ENCODE measurements at places on chromosomes 7 and 10. TPM values are rescaled to one million over a fixed set of nuclear protein-coding genes. Genes with fewer than 3 reads are reported as not detected.

DNA sequence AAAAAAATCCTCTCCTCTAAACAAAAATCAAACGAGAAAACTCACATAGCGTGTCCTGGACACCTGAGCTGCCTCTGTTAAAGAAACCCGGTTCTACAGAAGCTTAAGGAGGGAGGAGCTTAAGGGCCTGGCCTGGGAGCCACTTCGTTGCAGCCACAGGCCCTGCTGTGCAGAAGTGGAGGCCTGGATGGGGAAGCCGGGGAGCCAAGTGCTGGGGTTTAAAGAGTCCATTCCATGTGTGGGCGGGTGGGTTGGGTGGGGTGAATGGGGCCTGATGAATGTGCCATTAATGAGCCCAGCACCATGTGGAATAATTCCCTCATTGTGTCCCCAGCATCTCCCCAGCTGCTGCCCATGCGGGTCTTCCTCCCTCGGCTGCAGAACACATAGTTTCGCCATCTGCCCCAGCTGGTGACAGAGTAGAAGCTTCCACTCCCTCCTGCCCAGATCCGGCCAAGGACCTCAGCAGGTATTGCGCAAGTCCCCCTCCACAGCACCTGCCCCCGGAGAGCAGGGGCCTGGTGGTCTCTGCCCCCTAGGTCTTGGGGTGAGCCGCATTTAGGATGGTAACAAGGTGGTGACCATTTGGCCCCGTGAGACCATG lies 127.8 kb upstream of the BTBD16 start:
- peaks cover 74% of the 10 kb centered on the region for H3K4me1 ChIP-seq
- H3K4me3 ChIP-seq, result no peak overlapping the region
- no peak for DNase-seq
- H3K27ac ChIP-seq, result no peak overlapping the region
- peaks cover 23% of the 10 kb centered on the region for H3K36me3 ChIP-seq

GRCh38 chr7:142569851-142570250 lies 179.4 kb upstream of the PRSS1 start:
- H3K27ac ChIP-seq, result no peak overlapping the region
- H3K27me3 ChIP-seq, result no peaks in the 10 kb centered on the region
- H3K4me3 ChIP-seq, result no peak overlapping the region
- H3K36me3 ChIP-seq, result peaks cover 2% of the 10 kb centered on the region

DNA sequence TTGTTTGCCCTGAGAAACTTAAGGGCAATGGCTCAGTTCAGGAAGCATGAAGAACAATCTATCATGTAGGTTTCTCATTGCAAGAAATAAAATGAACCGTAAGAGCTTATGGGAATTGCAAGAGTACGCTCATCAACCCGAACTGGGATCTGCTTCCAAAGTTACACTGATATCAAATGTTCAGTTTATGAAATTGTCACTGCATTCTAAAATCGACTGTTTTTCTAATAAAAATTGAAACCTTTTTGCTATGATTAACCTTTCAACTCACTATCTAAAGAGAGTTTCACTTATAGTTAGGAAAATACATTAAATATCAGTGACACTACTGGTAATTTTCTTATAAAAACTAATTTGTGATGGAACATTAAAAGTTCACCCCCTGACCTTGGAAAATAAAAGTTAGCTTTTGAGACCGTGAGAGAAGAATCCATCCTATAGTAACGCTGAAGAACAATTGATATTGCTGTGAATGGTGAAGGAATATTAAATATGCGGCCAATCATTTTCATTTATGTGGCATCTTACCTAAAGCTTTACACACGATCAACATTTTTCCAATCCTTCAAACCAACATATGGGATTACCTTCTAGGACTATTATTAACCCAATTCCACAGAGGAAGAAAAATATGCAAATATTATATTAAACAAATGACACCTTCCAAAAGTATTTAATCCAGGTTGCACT lies 2.2 kb downstream of the MEOX2 start:
- H3K27me3 ChIP-seq, result peaks cover 11% of the 10 kb centered on the region
- H3K4me3 ChIP-seq, result peak overlapping the region; percentile 85
- no peak for DNase-seq
- H3K4me1 ChIP-seq, result peaks cover 49% of the 10 kb centered on the region
- no peaks in the 10 kb centered on the region for H3K36me3 ChIP-seq

- H3K27ac ChIP-seq, result no peak overlapping the region
- no peaks in the 10 kb centered on the region for H3K4me1 ChIP-seq
- no peak overlapping the region for H3K4me3 ChIP-seq
- no peaks in the 10 kb centered on the region for H3K36me3 ChIP-seq
- no peak for DNase-seq
Observed at GRCh38 chr7:85462671-85463070, 275.8 kb upstream of the SEMA3D start.

DNA sequence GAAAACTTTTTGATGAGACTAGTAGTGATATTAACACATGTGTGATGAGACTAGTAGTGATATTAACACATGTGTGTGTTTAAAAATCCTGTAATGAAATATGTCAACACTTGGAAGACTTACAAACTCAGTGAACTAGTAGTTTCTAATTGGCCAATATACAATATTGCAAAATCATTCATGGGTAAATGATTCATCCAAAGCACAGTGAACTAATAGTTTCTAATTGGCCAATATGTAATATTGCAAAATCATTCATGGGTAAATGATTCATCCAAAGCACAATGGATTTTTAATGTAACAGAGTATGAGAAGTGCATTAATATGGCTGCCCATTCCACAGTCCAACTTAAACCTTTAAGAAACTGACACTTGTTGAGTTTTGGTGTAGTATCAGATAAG lies 77.8 kb downstream of the ATAD1 start:
- peaks cover 12% of the 10 kb centered on the region for H3K36me3 ChIP-seq
- no peak overlapping the region for H3K27ac ChIP-seq
- H3K4me1 ChIP-seq, result peaks cover 3% of the 10 kb centered on the region

GRCh38 chr7:25375805-25376600 lies 147.7 kb upstream of the NPVF start:
- H3K4me1 ChIP-seq, result peaks cover 11% of the 10 kb centered on the region
- peaks cover 5% of the 10 kb centered on the region for H3K36me3 ChIP-seq
- H3K4me3 ChIP-seq, result no peak overlapping the region
- H3K27me3 ChIP-seq, result no peaks in the 10 kb centered on the region

GRCh38 chr10:73478636-73479035 lies 17.2 kb downstream of the PPP3CB start:
- H3K4me1 ChIP-seq, result peaks cover 13% of the 10 kb centered on the region
- H3K36me3 ChIP-seq, result peaks cover 25% of the 10 kb centered on the region
- no peak for DNase-seq
- H3K27me3 ChIP-seq, result no peaks in the 10 kb centered on the region

The TRIL gene
- total RNA-seq, result 0.92 TPM

The PIK3CG gene
- not detected for total RNA-seq

The ITGB8 gene
- 1.3 TPM for total RNA-seq

The AGR2 gene
- not detected for total RNA-seq
